Effector CD4-positive, alpha-beta T cell (primary cell): ENCODE measurements at places on chromosomes 11 and 22.

DNA sequence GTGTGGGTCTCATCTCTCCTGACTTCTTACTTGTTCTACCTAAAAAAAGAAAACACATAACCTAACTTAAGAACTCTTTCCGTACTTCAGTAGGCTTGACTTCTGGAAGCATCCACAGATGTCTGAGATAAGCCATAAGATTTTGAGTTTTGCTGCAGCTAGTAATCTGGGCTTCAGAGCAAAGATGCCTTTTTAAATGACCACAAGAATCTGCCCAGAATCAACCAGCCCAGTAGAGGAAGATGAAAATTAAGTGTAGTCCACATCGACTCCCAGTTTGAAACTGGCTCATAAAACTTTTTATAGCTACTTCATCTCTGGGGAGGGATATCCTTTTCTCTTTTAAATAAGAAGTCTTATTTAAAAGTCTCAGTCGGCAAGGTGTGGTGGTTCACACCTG, 10.7 kb downstream of the DENND5A start:
- DNase-seq, result no peak

DNA sequence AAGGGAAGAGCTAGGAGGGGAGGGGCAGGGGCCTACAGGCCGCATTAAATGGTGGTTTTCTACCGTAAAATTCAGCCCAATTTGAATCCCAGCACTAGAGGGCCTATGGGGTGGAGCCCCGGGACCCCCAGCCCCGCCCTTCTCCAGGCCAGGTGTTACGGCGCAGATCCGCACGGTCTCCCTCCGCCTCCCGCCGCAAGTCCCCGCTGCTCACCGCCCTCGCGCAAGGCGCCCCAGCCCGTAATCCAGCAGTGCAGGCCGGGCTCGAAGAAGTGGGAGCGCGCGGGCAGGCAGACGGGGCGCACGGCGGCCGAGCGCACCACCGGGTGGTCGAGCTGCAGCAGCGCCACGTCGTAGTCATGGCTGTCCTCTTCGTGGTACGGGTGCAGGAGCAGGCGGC, 17.3 kb downstream of the KCTD17 start:
- no peak for DNase-seq

DNA sequence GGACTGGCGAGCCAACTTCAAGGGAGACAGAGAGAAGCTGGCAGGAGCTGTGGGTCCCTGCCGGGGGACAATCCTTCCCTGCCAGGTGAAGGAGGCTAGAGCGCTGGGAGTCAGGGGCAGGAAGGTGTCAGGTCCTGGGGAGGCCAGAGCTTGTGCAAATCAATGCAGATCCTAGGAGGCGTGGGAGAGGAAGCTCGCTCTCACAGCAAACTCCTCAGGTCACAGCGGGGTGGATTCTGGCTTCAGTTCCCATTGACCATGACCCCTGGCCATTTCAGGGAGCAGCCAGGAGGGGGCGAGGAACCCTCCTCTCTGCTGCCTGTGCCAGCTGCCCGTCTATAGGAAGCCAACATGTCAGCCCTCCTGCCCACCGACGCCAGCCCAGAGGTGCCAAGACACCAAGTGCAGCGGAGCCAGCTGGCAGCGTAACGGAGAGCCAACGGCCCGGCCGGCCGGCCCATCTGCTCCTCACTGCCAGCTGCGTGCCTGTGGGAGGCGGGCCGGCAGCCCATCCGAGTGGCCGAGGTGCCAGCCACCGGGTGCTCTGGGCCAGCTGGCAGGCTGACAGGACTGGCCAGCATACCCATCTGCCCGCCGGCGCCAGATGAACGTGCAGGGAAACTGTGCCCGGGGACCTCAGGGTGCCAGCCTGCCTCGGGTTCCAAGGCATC, 374.8 kb downstream of the MIAT start:
- DNase-seq, result no peak

DNA sequence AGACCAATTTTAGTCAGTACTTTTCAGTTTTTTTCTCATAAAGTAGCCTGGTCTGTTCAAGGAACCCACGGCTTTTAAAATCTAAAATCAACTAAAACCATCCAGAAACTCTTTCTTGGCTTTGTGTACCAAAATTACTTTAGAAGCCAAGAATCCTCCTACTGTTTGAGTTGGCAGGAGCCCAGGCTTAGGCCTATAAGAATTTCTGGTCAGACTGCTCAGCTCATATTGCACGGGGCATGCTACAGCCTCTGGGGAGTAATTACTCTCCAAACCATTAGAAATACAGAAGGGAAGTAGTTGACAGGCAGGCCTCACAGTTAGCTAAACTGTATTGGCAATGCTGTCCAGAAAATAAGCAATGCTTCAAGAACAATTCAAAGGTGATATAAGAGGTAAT, 1862.9 kb upstream of the RAG2 start:
- no peak for DNase-seq

- no peak for DNase-seq
These were observed 34.3 kb upstream of the NFRKB start for GRCh38 chr11:129929721-129930120.

DNA sequence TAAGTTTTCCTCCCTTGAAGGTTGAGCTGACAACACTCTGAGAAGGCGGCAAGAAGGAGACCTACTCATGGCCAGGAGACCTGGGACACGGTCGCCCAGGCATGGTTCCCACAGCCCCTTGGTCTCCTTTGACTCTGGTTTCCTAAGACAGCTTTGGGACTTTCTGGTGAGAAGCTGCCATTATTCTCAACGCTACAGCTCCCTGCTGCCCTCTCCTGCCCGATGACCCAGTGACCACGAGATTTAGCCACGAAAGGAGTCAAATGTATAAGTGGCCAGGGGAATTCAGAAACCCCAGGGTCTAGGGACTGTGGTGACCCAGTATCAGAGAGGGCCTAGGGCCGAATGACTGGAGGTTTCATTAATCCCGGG, 699 bp upstream of the SDF2L1 start:
- no peak for DNase-seq

DNA sequence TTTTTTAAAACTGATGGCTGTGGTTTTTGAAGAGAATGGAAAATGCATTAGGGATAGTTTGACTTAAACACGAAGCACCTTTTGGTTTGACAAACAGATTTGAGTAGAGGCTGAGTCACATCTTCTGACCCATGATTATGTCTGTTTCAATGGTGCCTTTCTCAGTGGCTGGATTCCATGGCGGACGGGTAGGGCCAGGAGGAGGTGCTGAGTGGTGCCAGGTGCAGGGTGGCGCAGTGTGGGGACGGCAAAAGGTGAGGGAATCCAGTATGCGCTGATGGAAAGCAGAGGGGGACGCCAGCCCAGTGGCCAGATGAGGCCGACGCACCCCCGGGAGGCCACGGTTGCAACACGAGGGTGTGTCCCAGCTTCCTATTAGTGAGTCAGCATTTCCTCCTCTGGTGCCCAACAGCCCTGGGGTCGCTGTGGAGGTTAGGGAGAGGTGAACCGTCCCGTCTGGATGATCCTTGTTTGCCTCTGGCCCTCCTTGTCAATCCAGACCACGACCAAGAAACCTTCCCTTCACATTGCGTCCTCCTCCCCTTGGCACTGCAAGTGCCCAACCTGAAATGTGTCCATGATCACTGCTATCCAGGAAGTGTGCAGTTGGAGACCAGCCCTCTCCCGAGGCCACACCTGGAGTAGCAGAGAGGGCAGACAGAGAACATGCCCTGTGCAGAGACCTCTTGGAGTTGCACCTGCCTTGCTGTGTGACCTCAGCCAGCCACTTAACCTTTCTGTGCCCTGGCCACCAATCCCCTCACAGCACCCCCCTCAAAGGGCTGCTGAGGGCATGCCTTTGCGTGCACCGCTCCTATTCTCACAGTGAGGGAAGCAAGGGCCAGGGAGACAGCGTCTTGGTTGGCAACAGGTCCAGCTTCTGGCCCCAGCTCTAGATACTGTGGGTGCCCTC, 32.5 kb upstream of the ATXN10 start:
- no peak for DNase-seq

- no peak for DNase-seq
These were observed 33.1 kb downstream of the TPBGL start for GRCh38 chr11:75273411-75274391.

DNA sequence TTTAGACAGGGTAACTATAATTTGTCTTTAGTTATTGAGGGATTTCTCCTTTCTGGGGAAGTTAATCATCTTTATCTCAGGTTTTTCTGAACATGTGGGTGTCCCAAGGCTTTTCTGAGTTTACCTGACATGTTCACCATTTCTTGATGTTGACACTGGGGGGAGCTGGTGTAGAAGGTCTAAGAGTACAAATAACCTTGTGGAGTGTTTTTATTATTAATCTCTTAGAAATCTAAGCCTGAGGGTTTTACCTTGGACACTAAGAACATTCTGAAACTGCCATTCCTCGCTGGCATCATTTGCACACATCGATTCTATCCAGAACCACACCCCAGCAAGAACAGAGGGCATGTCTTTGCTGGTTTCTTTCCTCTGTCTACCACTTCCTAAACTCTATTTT, 15.6 kb upstream of the C11orf91 start:
- DNase-seq, result no peak

DNA sequence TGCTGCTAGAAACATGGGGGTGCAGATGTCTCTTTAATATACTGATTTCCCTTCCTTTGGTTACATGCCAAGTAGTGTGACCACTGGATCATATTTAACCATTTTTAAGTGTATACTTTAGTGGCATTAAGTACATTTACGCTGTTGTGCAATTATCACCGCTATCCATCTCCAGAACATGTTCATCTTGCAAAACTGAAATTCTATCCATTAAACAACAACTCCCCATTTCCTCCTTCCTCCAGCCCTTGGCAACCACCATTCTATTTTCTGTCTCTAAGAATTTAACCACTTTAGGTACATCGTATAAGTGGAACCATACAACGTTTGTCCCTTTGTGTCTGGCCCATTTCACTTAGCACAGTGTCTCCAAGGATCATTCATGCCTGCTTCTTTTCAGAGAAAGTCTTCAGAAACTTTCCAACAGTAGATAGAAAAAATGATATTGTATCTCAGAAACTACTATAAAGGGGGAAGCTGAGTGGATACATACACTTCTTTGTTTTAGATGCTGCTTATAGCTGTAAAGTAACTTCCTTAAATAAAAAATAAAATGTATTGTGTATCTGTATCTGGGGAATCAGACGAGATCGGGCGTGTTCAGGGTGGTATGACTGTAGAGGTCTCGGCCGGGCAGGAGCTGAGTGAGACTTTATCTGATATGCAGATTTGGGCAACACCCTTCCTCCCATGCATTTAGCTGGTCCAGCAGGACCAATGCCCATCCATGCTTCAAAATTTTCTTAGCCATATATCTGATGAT, 44.6 kb upstream of the ZBED5 start:
- DNase-seq, result no peak

- DNase-seq, result no peak
These were observed 16.5 kb upstream of the CECR2 start for GRCh38 chr22:17352798-17353197.

DNA sequence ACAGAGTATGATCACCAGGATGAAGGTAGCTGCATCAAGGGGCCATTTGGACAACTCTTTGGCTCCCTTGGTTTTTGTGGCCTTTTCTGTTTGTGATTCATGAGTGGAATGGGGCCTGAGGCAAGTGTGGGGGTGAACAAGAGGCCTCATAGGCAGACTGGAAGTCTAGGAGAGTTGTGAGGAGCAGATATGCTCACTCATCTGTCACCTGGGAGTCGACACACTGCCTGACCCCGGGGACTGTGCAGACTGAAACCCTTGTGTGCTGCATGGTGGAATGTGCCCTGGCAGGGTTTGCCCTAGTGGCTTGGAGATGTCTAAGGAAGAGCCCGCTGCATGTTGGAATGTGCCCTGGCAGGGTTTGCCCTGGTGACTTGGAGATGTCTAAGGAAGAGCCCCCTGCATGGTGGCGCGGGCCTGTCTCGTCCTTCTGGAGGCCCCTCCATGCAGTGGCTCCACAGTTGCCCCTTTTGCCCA, 60.0 kb downstream of the MED15 start:
- DNase-seq, result no peak

DNA sequence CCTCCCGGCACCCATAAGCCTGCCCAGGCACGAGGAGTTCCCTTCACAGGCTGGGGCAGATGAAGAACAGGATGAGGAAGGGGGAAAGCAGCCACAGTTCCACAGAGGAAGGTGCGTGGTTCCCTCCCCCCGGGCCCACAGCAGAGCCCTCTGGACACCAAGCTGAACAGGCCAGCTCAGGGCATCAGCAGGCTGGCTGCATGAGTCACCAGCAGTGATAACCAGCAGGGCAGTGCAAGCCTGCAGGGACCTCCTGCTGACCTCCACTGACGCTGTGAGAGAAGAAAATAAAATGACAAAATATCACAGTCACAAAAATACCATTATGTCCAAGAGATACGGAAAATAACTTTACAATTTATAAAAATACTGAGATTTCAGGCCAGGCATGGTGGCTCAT, 11.5 kb downstream of the RTL6 start:
- DNase-seq, result no peak

GRCh38 chr11:4863876-4864275, 14.9 kb upstream of the OR51S1 start:
- DNase-seq, result no peak

GRCh38 chr11:46838501-46838900, 7.6 kb downstream of the CKAP5 start:
- DNase-seq, result no peak

DNA sequence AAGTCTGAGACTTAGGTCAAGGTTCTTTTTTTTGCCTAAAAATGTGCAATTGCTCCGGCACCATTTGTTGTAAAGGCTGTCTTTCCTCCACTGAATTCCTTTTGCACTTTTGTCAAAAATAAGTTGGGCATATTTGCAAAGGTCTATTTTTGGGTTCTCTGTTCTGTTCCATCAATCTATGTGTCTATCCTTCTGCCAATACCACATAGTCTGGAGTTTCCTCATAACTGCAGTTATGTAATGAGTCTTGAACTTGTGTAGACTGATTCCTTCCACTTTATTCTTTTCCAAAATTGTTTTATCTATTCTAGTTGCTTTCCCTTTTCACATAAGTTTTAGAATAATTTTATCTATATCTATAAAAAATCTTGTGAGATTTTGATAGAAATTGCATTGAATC, 6.7 kb downstream of the KCNJ5 start:
- DNase-seq, result no peak

- no peak for DNase-seq
These were observed 87.8 kb upstream of the FAT3 start for GRCh38 chr11:92136797-92137196.

GRCh38 chr22:45120931-45121330, 42.8 kb upstream of the NUP50 start:
- no peak for DNase-seq
